D721Med (cell line): ENCODE measurements at places on chromosomes 6 and 20.

GRCh38 chr20:59405226-59406200 is 105.1 kb downstream of the EDN3 start:
- no peak for DNase-seq

DNA sequence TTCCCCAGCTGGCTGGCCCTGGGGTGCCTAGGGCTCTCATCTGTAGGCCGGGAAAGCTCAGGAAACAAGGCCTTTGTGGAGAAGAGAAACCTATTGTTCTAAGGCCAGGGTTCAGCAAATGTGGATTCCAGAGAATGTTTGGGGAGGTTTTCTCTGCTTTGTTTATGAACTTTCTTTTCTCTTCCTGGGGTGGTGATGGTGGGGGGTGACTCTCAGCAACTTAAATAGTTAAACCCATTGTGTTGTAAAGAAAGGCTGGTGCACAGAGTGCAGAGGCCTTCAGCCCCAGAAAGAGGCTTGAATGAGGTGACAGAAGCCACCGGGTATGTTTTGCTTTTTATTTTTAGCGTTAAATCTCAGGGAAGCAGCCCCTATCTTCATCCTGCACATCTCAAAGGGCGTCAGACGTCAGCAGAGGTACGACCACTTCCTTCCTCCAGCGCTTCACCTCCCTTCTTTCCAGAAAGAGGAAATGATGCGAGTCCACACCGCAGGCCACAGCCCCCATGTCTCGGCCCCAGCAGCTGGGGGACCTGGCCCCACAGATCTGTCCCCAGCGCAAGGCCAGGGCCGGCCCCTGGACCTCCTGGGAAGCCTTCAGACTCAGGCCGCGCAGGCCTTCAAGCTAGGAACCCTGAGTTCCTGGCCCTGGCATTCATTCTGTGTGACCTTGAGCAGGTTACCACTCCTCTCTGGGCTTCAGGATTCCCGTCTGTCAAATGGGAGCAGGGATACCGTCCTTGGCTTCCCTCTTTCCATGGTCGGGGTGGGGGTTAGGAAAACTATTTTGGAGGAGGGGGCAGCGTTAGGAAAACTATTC is 605 bp upstream of the PPP1R16B start:
- DNase-seq, result no peak

GRCh38 chr6:127146932-127147331 is 28.5 kb downstream of the RSPO3 start:
- DNase-seq, result no peak

DNA sequence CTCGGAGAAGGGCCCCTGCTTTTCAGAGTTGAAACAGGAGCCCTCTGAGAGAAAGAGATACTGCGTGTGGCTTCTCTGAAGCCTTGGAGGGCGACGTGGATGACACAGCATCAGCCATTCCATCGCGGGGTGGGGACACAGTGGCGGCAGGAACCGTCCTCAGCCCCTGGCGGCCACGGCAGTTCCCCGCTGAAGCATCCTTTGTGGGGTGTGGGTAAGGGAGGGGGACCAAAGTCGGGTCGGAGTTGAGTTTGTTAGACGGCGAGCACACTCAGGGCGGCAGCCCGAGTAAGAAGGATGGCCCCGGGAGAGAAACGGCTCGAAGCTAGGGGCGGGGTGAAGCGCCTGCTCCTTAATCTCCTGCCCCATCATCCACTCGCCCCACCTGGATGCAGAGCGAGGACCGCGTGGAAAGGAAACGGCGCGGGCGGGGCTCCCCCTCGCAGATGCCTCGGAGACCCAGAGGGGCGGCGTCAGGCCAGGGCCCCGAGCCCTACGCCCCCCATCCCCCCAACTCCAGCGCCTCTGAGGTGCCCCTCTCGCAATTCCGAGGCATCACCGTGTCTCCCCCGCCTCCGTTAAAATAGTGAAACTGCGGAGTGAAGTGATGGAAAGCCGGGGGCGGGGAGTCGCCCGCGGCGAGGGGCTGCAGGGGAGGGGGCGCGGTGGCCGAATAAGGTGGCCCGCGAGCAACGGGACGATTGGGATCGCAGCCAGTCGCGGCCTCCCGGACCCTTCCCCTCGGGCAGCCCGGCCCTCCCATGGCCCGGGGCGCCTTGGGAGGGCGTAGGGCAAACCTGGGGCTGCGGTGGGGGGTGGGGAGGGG is 796 bp upstream of the RREB1 start:
- peak; percentile 53 for DNase-seq

GRCh38 chr6:64482631-64483030 is 847.0 kb downstream of the PHF3 start:
- no peak for DNase-seq

DNA sequence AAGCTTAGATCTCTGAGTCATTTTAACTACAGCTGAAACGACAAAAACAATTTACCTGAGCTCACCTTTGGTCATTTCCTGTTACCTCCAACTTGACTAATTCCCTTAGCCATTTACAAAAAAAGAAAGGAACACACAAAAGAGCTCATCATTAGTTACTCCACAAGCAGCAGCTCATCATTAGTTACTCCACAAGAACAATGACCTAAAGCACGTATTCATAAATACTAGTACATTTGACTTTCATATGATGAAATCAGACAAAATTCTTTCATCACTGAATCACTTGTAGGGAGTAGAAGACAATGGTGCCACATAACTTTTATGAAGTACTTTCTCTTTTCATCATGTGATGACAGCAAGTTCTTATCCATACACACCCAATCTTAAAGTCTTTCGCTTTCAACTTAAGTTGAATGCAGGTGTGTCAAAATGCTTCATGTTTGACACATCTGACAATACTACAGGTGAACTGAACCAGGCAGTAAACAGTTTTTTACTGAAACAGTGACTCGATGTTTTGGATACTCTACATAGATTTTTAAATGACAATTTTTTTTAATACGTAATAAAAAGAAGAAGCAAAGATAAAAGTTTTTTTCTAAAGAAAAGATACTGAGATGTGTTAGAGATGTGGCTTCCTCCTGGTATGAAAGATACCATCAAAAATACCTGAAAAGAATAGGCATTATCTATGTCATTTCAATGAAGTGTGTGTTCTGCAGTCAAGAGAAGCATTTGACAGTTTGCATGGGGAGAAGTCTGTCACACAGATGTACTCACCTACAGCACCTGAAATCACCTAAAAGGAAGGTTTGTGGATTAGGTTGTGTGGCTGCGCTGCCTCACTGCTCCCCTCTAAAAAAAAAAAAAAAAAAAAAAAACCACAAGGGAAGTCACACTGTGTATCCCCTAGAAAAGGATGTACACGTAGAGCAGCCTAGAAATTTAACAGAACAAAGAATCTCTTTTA is 109.1 kb downstream of the PRDM1 start:
- no peak for DNase-seq

DNA sequence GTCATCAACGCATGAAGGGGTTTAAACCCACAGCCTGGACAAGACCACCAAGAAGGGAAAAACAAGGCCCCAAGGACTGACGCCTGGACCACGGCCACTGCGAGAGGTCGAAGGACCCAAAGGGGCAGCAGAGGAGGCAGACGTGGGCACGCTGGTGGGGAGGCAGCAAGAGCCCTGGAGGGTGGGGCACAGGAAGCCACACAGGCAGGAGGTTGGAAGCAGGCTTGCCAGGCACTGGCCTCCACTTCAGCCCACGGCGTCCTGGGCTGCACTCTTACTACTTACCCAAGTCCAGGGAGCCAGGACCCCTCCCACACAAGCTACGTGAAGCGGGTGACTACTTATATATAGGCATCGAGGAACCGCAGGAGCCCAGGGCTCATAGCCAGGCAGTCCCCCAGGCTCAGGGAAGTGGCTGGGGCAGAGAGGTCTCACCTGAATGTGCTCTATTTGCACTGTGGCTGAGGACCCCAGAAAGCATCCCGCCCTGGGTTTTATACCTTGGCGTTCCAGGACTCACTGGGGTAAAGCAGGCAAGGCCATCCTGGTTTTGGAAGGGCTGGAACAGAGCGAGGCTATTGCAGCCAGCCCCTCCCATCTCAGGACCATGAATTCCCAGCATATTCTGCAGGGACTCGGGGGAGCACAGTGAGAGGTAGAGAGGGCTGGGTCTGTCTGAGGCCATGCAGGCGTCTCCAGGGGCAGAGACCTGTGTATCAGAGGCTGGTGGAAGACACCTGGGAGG is 113.8 kb upstream of the AFDN start:
- no peak for DNase-seq

- DNase-seq, result no peak
These were observed 65.2 kb upstream of the TXNDC5 start for GRCh38 chr6:7975764-7976146.

DNA sequence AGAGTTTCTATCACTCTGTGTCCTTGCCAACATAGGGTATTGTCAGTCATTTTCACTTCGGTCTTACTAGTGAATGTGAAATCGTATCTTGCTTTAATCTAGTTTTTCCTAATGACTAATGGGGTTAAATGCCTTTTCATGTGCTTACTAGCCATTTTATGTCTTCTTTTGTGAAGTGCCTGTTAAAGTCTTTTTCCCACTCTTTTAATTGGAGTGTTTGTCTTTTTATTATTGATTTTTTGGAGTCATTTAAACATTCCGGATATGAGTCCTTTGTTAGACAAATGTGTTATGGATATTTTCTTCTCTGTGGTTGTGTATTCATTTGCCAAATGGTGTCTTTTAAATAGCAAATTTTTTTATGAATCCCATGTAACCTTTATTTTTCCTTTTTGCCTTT is 194.6 kb downstream of the CDH26 start:
- no peak for DNase-seq

DNA sequence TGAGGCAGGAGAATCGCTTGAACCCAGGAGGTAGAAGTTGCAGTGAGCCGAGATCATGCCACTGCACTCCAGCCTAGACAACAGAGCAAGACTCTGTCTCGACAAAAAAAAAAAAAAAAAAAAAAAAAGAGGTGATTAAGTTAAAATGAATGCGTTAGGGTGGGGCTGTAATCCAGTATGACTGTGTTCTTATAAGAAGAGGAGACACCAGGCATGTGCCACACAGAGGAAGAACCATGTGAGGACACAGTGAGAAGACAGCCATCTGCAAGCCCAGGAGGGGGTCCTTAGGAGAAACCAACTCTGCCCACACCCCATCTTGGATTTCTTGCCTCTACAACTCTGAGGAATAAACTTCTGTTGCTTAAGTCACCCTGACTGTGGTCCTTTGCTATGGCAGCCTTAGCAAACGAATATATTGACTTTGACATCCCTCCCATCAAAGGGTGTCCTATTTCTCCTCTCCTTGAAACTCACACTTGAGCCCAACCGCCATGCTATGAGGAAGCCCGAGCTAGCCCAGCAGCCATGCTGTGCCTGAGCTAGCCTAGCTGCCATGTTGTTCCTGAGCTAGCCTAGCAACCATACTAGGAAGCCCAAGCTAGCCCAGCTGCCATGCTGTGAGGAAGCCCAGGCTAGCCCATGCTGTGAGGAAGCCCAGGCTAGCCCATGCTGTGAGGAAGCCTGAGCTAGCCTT is 15.8 kb upstream of the PPP1R16B start:
- no peak for DNase-seq

- DNase-seq, result no peak
These were observed 28.5 kb upstream of the SNRPB2 start for GRCh38 chr20:16701296-16701695.

GRCh38 chr6:14501240-14501639 is 383.7 kb downstream of the CD83 start:
- peak; percentile 25 for DNase-seq

DNA sequence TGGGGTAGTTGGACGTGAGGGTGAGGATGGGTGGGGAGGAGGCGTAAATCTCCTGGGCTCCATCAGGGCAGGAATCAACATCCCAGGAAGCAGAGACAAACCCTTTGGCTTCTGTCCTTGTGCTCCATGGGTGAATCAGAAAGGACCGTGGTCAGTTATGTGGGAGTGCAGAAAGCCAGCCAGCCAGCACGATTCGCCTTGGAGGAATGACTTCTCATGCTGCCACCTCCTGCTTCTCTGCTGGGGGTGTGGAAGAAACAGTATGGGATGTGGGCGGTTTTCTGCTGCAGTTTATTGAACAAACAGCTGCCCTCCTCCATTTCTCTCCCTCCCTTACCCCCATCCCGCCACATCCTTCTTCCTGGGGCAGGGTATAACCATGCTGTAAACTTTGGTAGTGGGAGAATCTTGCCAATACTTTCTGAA is 214.5 kb downstream of the SOX4 start:
- DNase-seq, result no peak

- DNase-seq, result no peak
These were observed 906 bp upstream of the BTN3A2 start for GRCh38 chr6:26363882-26364701.

DNA sequence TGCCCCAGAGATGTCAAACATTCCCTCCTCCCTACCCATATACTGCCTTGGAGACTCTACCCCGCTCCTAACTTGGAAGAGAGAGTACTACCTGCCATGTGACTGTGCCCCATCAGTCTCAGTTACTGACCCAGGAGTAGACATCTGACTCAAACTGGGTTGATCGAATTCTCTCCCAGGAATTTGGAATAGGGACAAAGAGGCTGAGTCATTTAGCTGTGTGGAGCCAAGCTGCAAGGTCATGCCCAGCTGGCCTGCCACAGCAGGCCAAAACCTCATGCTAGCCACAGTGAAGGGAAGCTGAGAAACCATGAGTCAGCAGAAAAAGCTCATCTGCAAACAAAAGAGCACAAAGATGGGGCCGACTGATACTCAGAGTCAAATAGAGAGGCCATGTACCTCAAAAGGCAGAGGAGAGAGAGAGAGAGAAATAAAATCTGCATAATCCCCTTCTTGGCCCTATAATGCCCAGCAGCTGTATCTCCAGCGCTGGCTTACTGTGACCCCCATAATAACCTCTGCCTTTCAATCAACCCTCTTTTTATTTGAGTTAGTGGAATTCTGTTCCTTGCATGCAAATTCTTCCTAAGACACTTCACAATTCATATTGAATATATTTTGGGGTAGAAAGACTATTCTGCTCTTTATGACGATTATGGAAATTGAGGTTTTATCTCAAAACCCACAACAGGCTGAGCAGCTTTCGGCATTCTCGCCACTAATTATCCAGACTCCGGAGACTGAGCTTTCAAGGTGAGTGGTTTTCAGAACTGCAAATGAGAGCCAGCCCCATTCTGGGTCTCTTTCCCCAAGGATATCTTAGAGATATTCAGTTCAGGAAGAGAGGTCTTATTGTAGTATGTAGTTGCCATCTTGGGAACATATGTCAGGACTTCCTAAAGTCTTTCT is 21.4 kb upstream of the AKIRIN2 start:
- no peak for DNase-seq

DNA sequence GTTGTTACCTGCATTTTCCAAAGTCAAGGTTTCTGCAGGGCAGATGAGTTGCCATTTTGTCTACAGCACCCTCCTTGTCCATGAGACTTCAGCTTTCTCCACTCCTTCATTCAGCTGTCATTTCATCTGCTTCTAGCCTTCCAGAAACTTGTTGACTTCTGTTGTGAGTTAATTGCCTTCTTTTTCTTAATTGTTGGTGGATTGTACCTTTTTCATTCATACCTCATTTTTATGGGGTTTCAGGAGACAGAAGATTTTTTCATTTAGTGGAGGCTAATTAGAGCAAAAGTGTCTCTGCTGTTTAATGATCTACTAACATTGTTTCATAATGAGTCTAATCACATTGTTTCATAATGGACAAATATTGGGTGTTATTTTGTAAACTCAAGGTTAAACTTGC is 7.5 kb upstream of the SUMO4 start:
- no peak for DNase-seq

DNA sequence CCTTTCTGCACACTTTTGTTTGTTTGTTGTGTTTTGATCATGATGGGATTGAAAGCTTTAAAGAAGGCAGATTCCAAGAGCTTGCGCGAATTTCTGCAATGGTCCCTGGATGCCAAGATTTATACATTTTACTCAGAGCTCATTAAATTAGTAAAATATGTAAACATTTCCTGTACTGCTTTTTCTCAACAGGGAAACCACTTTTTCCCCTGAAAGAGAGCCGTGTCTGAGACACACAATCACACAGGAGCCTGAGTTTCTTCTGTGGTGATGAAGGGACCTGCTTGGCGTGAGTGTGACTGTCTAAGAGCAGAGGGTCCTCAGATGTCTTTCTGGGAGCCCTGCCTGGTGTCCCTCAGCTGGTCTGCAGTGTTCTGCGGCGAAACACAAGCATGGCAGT is 12.1 kb upstream of the TAGAP start:
- DNase-seq, result no peak
